CD4-positive, alpha-beta T cell treated with Interleukin-17A for 1 hour (primary cell): ENCODE measurements at places on chromosomes 6 and 20.
A peak's percentile ranks its signal among the peaks of the same experiment; 100 is the strongest.

- no peak for DNase-seq
These were observed 136.0 kb upstream of the PRND start for GRCh38 chr20:4585758-4586157.

DNA sequence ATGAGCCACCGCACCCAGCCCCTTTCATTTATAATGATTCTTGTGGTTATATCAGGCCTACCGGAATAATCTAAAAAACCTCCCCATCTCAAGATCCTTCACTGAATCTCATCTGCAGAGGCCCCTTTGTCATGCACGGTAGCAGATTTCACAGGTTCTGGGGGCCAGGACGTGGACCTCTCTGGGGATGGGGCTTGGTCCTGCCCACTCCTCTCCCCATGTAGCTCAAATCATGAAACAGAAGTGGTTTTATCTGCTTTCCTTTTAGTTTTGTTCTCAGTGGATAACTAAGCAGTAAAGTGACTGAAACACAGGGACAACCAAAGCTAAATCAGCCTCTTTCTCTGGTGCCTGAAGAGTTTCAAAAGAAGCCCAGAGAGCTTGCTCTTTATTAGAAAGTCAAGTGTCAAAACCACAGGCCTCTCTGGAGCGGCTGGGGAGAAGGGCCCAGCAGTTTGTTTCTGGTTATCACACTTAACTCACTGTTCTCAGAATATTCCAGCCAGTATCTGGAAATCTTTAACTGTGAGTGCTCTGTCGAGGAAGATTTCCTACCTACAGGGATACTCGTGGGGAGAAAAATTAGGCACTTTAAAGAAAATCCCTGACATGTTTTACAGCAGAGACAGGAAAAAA is 60.6 kb upstream of the FAM184A start:
- no peak for DNase-seq

DNA sequence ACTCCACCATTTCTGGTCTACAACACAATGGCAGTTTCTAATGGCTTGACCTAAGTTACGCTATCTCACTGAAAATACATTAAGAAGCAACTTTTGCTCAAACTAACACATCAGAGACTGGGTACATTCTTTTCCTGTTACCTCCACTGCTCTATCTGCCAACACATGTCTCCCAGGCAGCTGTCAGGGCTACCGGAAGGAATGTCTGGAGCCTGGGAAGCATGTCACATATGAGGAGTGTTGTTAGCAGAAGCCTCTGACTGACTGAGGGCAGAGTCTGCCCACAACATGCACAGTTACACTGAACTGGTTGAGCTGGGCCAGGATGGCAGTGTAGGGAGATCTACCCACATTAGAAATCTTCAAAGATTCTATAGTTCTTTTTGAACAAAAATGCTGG is 264.5 kb downstream of the KIF16B start:
- DNase-seq, result no peak

DNA sequence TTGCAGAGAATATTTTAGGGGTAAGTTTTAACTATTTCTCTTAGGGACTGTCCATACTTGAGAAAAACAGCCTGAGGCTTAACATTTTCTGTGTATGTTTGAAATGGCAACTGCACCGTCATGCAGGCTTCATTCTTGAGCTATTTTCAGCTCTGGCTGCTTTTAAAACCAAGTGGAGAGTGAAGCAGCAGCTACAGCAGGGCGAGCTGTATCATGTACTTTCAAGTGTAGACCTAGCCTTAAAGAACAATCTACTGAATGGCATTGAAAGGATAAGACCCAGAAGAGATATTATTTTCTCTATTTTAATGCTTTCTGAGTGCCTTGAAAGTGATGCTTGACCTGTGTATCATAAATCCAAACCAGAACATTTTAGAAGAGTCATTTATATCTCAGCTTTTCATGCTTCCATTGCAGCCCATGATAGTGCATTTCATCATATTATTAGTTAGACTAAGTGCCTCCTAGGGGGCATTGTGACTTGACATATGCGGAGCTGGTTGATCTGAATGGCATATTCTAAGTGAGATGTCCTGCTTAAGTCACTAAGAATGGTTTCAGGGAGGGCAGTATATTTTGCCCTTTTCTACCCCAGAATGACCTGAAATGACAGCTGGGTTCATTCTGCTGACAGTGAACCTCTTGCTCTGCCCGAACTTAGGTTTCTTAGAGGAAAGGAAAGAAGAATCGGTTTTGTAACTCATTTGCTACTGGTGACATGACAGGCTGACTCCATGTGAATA is 85.3 kb downstream of the NKAIN2 start:
- no peak for DNase-seq

GRCh38 chr6:10719296-10719963 is 3.4 kb upstream of the TMEM14C start:
- peak; percentile 72 for DNase-seq

DNA sequence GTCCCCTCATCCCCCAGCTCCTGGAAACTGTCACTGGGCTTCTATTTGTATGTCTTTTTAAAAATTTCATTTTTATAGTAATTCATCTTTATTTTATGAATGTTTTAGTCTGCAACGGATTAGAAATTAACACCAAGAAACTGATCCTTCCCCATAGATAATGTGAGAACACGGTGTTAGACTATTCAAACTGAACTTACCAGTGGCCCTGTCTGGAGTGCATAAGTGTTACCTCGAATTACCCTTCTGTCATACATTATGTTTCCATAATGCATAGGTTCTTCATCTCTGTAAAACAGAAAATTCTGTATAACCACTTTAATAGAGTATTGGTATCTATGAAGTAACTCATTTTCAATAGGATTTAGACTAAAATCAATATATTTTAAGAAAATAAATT is 6.4 kb downstream of the RSPH3 start:
- no peak for DNase-seq

DNA sequence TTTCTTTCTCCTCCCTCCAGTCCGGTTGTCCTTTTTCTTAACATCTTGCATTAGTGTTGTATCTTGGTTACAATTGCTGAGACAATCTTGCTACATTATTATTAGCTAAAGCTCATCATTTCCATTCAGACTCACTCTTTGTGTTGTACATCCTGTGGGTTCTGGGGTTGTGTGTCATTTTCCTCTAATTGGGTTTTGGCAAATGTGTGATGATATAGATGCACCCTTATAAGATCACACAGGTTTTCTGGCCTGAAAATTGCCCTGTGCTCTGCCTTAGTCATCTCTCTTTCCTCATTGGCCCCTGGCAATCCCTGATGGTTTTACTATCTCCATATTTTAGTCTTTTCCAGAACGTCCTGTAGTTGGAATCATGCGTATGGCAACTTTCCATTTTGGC is 60.1 kb downstream of the PPP1R14C start:
- DNase-seq, result no peak

GRCh38 chr6:132714160-132714559 is 305 bp upstream of the VNN1 start:
- DNase-seq, result no peak

GRCh38 chr20:53331151-53331973 is 262.3 kb downstream of the ZNF217 start:
- no peak for DNase-seq

DNA sequence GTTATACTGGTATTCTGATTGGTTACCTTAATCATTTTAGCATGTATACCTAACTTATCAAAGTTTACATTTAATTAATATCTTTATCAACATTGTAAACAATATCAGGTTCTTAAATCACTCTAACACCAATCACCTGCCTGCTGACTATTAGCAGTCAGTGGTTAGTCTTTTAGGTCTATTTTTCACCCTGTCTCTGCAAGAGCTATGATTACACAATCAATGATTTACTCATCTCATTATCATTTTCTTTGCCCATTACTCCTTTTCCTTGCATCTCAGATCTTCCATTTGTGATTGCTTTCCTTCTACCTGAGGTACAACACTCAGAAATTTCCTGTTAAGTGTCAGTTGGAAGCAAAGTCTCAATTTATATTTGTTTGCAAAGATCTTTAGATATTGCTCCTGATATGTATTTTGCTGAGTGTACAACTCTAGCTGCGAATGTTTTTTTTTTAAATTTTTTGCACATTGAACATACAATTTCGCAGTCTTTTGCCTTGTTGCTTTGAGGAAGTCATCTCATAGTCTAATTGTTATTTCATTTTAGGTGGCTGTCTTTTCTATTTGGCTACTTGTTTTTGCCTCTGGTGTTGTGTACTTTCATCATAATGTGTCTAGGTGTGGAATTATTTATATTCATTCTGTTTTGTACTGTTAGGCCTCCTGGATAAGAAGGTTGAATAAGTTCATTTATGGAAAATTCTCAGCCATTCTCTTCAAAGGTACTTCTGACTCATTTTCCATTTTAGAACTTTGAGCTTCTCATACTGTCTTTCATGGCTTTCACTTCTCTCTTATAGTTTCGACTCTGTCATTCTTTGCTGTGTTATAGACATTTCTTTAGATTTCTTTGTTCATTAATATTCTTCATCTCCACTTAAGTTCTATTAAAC is 104.9 kb upstream of the CEP162 start:
- DNase-seq, result no peak

- DNase-seq, result no peak
These were observed 152.1 kb upstream of the STMND1 start for GRCh38 chr6:16949716-16950115.

DNA sequence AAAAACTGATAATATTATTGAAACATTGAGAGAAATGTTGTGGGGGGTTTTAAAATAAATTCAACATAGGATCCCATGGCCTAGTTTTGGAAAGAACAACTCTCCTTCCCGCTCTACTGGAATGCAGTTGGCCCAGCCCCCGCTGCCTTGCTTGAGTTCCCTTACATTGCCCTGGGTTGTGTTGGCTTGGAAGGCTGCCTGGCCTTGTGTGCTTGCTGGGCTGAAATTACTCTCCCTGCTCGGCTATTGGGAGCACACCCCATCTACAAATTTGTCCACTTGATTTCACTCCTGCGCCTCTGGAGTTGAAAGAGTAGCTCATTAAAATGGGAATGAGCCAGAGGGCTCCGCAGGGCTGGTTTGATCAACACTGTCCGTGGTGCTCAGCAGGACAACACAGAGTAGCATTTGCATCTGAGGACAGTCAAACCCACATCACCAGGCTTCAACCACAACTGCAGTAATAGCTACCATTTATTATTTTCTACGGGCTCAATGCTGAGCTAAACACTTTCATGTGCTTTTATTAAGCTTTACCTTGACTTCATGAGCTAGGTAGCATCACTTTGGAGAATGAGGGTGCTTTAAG is 35.2 kb downstream of the DOK5 start:
- no peak for DNase-seq

GRCh38 chr6:5518936-5519491 is 257.7 kb downstream of the FARS2 start:
- peak; percentile 43 for DNase-seq
